Right cardiac atrium (tissue), 5 donors: ENCODE measurements at places on chromosomes 3 and 15.

- no peak for DNase-seq
Measured at GRCh38 chr3:130918328-130918727, 24.4 kb downstream of the ATP2C1 start.

- no peak for DNase-seq
Measured at GRCh38 chr15:93035953-93036810, 52.8 kb downstream of the RGMA start.

DNA sequence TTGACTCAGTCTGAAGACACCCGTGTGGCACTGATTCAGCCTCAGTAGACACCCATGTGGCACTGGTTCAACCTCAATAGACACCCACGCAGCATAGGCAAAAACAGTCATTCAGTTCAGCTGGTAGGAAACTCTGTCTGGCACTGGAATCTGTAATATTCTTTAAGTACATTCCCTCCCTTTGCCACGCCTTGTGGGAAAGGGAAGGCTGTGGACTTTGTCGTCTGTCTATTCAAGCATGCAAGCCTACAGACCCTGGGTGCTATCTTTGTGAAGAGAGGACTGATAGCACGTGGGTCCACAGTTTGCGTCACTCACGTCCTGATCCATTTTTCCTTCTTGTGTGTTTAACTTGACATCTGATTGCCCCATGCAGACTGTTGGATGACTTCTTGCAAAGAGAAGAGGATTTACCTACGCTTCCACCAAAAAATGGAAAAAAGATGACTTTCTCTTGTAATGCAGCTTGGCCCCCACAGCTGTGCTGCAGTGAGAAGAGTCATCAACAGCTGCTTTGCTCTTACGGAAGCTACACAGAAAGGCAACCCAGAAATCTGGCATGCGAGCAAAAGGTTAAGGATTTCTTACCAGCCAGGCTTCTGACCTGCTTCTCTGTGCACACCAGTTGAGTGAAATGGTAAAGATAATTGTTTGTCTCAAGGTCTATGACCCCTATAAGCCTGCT lies 278.1 kb downstream of the ULK4 start:
- no peak for DNase-seq

GRCh38 chr3:170564664-170565063 lies 21.2 kb downstream of the SLC7A14 start:
- DNase-seq, result no peak

- DNase-seq, result no peak
Measured at GRCh38 chr3:94269763-94270162, 206.9 kb downstream of the NSUN3 start.

DNA sequence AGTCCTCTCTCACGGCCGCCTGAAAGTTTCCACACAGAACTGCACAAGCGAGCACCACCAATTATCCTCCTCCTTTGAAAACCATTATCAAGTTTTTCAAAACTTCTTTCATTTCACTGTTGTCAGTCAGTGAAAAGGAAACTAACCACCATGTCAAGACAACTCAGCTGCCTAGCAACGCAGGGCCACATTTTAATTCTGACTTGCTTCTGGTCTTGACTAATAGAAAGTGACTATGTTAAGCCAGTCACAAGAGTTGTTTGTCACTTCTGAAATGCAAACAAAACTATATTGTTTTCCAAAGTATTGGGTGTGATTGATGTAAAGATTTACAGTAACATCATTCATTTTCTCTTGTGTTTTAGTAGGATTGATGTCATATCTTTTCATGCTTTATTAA lies 612.8 kb upstream of the AGTR1 start:
- no peak for DNase-seq

GRCh38 chr3:128175768-128176167 lies 22.5 kb downstream of the EEFSEC start:
- no peak for DNase-seq

DNA sequence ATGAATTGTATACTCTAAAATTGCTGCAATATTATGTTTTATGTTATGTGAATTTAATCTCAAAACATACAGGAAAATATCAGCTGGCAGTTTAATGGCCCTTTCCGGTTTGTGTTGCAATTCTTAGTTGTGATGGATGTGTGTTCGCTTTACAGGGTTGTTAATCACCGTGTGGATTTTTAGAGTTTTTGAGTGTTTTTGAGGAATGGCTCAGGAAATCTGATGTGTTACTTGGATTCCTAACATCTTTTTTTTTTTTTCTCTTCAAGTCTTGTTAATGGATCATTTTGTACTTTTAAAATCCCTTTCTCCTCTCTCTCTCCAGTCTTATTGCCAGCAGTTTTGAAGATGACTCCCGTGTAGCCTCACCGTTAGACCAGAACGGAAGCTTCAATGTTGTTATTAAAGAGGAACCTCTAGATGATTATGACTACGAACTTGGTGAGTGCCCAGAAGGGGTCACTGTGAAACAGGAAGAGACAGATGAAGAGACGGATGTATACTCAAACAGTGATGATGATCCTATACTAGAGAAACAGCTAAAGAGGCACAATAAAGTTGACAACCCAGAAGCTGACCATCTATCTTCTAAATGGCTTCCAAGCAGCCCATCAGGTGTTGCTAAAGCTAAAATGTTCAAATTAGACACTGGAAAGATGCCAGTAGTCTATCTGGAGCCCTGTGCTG lies 35.7 kb downstream of the MGA start:
- no peak for DNase-seq

DNA sequence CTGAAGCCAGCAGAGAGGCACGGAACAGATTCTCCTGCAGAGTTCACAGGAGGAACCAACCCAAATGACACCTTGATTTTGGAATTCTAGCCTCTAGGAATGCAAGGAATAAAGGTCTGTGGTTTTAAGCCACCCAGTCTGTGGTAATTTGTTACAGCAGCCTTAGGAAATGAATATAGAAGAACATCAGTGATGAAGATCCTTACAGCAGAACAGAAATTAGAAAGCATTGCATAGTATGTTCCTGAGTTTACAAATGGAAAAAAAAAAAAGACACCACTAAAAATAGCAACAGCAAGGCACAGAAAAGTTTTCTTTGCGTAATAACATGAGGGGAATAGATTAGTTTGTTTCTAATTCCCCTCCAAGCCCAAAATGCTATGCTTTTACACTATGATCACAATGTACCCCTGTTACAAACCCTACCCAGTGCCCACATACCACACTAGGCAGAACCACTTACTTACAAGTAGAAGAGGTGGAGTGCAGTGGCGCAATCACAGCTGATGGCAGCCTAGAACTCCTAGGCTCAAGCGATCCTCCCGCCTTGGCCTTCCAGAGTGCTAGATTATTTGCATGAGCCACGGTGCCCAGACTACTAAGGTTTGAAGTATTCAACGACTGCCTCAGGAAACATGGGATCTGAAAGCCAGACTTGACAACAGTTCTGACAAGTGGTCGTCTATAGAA lies 84.3 kb downstream of the SHQ1 start:
- no peak for DNase-seq

DNA sequence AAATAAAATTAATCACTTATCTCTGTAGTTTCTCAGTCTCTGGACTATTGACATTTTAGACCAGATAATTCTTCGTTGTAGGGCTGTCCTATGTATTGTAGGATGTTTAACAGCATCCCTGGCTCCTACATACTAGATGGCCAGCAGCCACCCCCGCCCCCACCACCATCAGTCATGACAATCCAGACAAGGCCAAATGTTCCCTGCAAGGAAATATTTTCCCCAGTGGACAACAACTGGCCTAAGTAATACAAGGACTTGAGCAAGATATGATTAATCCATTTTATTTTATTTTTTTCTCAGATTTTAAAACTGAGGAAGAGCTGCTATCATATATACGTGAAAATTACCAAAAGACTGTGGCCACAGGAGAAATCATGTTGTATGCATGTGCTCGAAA lies 23.8 kb downstream of the TICRR start:
- no peak for DNase-seq

DNA sequence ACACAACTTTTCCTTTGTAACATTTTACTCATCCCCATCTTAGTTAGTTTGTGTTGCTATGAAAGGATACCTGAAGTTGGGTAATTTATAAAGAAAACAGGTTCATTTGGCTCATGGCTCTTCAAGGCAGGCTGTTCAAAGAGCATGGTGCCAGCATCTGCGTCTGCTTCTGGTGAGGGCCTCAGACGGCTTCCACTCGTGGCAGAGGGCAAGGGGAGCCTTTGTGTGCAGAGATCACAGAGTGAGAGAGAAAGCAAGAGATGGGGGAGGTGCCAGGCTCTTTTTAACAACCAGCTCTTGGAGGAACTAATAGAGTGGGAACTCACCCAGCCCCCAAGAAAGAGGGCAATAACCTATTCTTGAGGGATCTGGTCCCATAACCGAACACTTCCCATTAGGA lies 23.1 kb downstream of the PLA2G4F start:
- DNase-seq, result no peak

- no peak for DNase-seq
Measured at GRCh38 chr3:190519886-190520285, 6.0 kb downstream of the IL1RAP start.

- no peak for DNase-seq
Measured at GRCh38 chr3:123138839-123139444, 62.8 kb upstream of the SEC22A start.

DNA sequence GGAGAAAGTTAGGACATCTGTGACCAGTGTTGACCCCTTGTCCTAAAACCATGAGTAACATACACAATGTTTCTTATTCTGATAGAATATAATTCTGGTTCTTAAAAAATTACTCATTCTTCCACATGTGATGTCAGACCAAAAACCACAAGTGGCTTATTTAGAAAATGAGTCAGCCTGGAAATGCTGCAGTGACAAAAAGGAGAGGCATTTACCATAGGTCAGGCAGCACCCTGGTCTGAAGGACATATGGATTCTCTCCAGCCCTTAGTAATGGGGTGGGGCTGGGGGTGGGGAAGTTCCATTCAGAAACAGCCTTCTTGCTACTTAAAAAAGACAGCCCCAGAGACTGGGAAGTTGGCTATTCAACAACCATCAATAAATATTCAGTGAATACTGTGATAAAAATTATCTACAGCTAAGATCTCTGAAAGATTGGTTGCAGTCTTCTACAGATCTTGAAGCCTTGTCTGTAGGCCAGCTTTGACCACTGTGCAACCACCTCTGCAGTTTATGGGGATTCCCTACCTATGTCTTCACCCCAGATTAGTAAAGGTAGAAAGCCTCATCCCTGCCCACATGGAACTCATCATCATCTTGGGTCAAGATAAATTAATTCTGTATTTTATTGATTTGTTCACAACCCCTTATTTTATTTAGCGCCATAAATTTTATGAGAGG lies 34.9 kb upstream of the TIMP4 start:
- no peak for DNase-seq

GRCh38 chr3:29331456-29332194 lies 50.8 kb downstream of the RBMS3 start:
- DNase-seq, result no peak

DNA sequence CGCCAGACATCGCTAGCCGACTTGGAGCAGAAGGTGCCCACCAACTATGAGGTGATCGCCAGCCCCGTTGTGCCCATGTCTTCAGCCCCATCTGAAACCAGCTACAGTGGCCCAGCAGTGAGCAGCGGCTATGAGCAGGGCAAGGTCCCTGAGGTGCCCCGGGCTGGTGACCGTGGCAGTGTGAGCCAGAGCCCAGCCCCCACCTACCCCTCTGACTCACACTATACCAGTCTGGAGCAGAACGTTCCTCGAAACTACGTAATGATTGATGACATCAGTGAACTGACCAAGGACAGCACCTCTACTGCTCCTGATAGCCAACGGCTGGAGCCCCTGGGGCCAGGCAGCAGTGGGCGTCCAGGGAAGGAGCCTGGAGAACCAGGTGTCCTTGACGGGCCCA lies 12.9 kb upstream of the APEH start:
- DNase-seq, result no peak

DNA sequence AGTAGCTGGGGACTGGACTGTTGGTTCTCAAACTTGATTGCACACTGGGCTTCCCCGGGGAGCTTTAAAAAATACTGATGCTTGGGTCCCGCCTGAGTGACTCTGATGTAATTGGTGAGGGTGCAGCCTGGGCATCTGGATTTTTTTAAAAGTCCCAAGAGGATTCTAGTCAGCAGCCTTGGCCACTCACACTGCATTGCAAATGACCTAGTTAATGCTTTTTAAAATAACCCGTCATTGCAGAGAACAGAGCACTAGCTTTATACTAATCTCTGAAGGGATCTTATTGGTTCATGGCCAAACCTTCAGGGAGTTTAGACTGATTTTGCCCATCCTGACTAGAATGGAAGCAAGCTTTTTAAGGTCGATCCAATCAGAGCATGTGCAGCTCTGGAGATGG lies 310.6 kb upstream of the PROK2 start:
- DNase-seq, result no peak

DNA sequence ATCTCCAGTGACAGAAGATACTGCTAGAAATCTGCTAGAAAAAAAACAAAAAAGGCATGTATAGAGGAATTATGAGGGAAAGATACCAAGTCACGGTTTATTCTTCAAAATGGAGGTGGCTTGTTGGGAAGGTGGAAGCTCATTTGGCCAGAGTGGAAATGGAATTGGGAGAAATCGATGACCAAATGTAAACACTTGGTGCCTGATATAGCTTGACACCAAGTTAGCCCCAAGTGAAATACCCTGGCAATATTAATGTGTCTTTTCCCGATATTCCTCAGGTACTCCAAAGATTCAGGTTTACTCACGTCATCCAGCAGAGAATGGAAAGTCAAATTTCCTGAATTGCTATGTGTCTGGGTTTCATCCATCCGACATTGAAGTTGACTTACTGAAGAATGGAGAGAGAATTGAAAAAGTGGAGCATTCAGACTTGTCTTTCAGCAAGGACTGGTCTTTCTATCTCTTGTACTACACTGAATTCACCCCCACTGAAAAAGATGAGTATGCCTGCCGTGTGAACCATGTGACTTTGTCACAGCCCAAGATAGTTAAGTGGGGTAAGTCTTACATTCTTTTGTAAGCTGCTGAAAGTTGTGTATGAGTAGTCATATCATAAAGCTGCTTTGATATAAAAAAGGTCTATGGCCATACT lies 4.0 kb downstream of the B2M start:
- DNase-seq, result no peak

GRCh38 chr3:43497905-43498365 lies 123.9 kb downstream of the ANO10 start:
- no peak for DNase-seq
